ENCODE measurements at places on chromosomes 13 and 19. TPM values are rescaled to one million over a fixed set of nuclear protein-coding genes. Genes with fewer than 3 reads are reported as not detected.

Gene PDE4C
- not detected for polyA plus RNA-seq

Gene TMEM190
- polyA plus RNA-seq = not detected

Gene CYP2A7
- not detected for polyA plus RNA-seq

Gene CCDC8
- polyA plus RNA-seq = not detected

Gene TRPC4
- 1.4 TPM for polyA plus RNA-seq

Gene PGLYRP1
- polyA plus RNA-seq = not detected

Gene CD79A
- polyA plus RNA-seq = not detected

Gene ATXN8OS
- polyA plus RNA-seq = 15.0 TPM

Gene FBXO17
- 1.7 TPM for polyA plus RNA-seq

Gene MTUS2
- 14.4 TPM for polyA plus RNA-seq

Gene F2RL3
- polyA plus RNA-seq = not detected

Gene RBM26
- polyA plus RNA-seq = 32.6 TPM

Gene SIGLEC12
- polyA plus RNA-seq = not detected

Gene GZMM
- polyA plus RNA-seq = not detected

Gene MED26
- polyA plus RNA-seq = 1.3 TPM

Gene ADGRE3
- polyA plus RNA-seq = not detected

Gene MYO9B
- 4.5 TPM for polyA plus RNA-seq

Gene ZNF506
- 42.8 TPM for polyA plus RNA-seq

Gene PDX1
- polyA plus RNA-seq = not detected

Gene NAA16
- 7.1 TPM for polyA plus RNA-seq

Measured in Purkinje cell (primary cell).